ENCODE measurements at places on chromosomes 16 and 17.

- no peak for DNase-seq
Observed at GRCh38 chr16:76035689-76036088, 241.5 kb upstream of the CNTNAP4 start.

GRCh38 chr17:68497885-68498319 lies 14.3 kb upstream of the PRKAR1A start:
- DNase-seq: peak; percentile 91

DNA sequence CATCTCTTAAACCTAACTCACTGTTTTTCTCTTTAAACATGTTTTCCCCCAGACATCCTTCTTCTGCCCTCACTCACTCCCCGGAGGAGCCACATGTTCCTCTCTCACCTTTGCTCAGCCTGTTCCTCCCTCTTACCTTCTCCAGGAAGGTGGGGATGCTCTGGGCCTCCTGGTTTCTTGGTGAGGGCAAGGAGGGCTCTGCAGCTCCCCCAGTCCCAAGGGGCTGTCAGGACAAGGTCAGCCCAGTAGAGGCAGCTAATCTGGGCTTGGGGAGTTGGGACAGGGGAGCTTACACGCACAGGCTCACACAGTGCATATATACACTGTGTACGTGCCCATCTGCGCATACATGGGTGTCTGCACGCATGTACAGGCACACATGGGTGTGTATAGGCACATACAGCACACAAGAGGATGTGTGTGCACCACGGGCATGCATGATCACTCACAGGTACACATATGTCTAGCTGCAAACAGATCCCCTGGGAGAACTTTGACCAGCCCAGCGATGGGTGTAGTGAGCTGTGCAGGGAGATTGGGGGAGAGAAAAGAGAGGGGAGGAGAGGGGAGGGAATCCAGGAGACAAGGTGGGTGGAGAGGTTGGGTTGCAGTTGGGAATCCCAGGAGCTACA lies 28.6 kb upstream of the SPNS3 start:
- DNase-seq: no peak

- DNase-seq: no peak
Observed at GRCh38 chr16:52437277-52437670, 109.7 kb downstream of the TOX3 start.

- DNase-seq: no peak
Observed at GRCh38 chr16:66135838-66136237, 230.7 kb upstream of the CDH5 start.

Measured in hematopoietic multipotent progenitor cell (in vitro differentiated cells).